ENCODE measurements at places on chromosomes 2 and 18.

DNA sequence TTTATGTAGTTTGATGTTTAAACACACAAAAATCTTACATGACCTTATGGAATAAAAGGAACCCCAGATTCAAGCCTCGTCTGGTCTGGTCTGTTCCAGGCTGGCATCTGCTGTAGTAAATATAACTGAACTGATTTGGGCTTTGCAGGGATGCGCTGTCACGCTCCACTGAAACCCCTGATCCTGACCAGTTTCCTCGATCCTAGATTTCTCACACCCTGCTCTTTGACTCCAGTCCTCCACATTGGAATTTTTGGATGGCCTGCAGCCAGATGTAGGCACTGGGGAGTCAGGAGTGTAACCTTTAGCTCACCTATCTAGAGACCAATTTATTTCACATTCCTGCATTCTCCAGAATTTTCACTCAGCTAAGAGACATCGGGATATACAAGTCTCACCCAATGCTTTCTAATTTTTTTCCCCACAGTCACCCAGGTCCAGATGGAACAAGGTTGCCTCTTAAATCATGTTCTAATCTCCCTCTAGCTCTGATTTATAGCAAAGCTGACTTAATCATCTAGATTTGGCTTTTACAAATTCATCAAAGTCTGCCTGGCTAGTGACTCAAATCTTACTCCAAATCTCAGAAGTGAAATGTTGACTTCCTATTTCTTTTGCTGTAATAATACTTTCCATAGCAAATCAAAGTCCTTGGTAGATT lies 219.6 kb downstream of the CD226 start:
- H3K36me3 ChIP-seq: no peaks in the 10 kb centered on the region
- H3K4me3 ChIP-seq: no peak overlapping the region
- no peak for DNase-seq
- H3K27ac ChIP-seq: no peak overlapping the region
- H3K27me3 ChIP-seq: no peaks in the 10 kb centered on the region

DNA sequence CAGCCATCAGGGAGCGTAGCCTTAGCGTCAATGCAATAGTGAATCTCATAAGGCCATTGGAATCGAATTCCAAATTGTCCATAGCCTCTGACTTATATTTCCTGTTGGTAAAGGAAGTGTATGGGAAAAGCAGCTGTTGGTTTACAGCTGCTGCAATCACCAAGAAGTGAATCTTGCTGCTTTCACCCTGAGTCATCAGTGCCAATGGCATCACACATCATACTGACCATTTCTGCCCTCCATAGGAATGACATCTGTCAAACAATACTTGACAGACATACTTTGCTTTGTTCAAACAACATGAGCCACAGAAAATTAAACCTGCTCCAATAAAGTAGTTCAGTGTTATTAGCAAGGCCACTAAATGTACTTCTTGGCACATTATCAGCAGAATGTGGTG lies 111.2 kb upstream of the KLHL29 start:
- no peak overlapping the region for H3K27ac ChIP-seq
- H3K4me1 ChIP-seq: no peaks in the 10 kb centered on the region
- H3K36me3 ChIP-seq: no peaks in the 10 kb centered on the region
- H3K27me3 ChIP-seq: no peaks in the 10 kb centered on the region
- H3K4me3 ChIP-seq: no peak overlapping the region

GRCh38 chr2:239693761-239694415 lies 293.1 kb upstream of the HDAC4 start:
- no peaks in the 10 kb centered on the region for H3K36me3 ChIP-seq
- DNase-seq: no peak
- no peaks in the 10 kb centered on the region for H3K4me1 ChIP-seq
- no peak overlapping the region for H3K4me3 ChIP-seq

GRCh38 chr2:29374823-29375222 lies 259.6 kb downstream of the CLIP4 start:
- H3K36me3 ChIP-seq: no peaks in the 10 kb centered on the region
- no peaks in the 10 kb centered on the region for H3K27me3 ChIP-seq
- H3K4me3 ChIP-seq: no peak overlapping the region
- no peaks in the 10 kb centered on the region for H3K4me1 ChIP-seq

DNA sequence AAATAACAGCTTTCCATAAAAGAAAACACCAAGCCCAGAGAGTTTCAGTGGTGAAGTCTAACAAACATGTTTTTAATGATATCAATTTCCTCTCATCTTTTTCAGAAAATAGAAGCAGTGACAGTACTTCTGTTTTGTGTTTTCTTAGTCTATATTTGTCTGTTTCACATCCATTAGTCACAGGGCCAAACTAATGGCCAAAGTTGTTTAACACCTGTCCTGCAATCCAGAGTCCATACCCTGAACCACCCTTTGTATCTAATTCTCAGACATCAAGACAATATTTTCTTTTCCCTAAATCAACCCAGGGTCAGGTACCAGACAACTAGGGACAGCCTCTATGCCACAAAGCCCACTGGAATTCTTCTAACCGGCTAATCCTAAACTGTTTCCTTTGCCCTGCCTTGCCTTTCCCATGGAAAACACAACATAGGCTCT lies 25.9 kb downstream of the TMSB10 start:
- peaks cover 10% of the 10 kb centered on the region for H3K4me1 ChIP-seq
- H3K4me3 ChIP-seq: no peak overlapping the region
- no peaks in the 10 kb centered on the region for H3K36me3 ChIP-seq
- H3K27ac ChIP-seq: no peak overlapping the region
- no peaks in the 10 kb centered on the region for H3K27me3 ChIP-seq
- no peak for DNase-seq

GRCh38 chr2:126029316-126029715 lies 626.6 kb upstream of the GYPC start:
- H3K27ac ChIP-seq: no peak overlapping the region
- H3K27me3 ChIP-seq: no peaks in the 10 kb centered on the region
- no peaks in the 10 kb centered on the region for H3K4me1 ChIP-seq
- no peaks in the 10 kb centered on the region for H3K36me3 ChIP-seq
- no peak overlapping the region for H3K4me3 ChIP-seq
- no peak for DNase-seq

- no peaks in the 10 kb centered on the region for H3K4me1 ChIP-seq
- DNase-seq: no peak
- H3K27ac ChIP-seq: no peak overlapping the region
- H3K4me3 ChIP-seq: no peak overlapping the region
These were observed 91.7 kb upstream of the TRIB2 start for GRCh38 chr2:12624905-12625598.

GRCh38 chr2:17791121-17791816 lies 25.0 kb upstream of the MSGN1 start:
- peaks cover 15% of the 10 kb centered on the region for H3K4me1 ChIP-seq
- no peaks in the 10 kb centered on the region for H3K36me3 ChIP-seq
- H3K4me3 ChIP-seq: no peak overlapping the region
- H3K27ac ChIP-seq: no peak overlapping the region

GRCh38 chr2:167253025-167253424 lies 364.7 kb downstream of the XIRP2 start:
- no peaks in the 10 kb centered on the region for H3K4me1 ChIP-seq
- no peak for DNase-seq
- no peaks in the 10 kb centered on the region for H3K36me3 ChIP-seq
- no peak overlapping the region for H3K27ac ChIP-seq

DNA sequence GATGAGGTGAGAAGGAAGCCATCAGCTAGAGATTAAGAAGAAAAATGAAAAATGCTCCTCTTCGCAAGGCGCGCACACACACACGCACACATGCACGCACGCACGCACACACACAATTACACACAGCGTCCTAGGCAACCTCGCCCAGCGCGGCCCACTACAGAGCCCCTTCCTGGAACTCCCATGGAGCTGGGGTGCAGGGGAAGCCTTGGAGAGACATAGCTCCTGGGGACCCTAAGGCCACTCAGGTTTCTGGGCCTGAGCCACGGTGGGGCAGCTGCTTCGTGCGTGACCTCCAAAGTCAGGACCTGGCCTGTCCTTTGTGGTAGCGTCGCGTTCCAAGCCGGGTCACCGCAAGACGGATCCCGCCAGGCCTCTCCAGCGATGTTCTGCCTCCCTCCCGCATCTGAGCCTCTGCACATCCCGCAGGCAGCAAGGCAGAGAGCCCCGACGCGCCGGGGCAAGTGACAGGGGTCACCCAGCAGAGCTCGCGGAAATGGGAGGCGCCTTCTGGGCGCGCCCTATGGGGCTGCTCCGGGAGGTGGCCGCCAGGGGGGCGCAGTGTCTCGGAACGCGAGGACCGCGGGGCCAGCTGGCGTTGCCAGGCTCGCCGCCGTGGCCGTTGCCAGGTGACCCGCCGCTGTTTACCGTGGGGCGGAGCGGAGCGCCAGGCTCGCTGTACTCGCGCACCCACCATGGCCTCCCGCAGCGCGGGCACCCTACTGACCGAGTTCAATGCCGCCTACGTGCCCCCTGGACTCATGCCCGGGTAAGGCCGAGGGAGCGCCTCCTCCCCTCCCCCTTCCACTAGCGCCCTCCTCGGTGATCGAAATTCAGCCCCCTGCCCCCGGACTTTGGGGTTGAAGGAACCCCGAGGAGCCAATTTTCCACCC lies 79.0 kb downstream of the CIB4 start:
- peaks cover 5% of the 10 kb centered on the region for H3K27me3 ChIP-seq
- H3K4me1 ChIP-seq: peaks cover 16% of the 10 kb centered on the region

DNA sequence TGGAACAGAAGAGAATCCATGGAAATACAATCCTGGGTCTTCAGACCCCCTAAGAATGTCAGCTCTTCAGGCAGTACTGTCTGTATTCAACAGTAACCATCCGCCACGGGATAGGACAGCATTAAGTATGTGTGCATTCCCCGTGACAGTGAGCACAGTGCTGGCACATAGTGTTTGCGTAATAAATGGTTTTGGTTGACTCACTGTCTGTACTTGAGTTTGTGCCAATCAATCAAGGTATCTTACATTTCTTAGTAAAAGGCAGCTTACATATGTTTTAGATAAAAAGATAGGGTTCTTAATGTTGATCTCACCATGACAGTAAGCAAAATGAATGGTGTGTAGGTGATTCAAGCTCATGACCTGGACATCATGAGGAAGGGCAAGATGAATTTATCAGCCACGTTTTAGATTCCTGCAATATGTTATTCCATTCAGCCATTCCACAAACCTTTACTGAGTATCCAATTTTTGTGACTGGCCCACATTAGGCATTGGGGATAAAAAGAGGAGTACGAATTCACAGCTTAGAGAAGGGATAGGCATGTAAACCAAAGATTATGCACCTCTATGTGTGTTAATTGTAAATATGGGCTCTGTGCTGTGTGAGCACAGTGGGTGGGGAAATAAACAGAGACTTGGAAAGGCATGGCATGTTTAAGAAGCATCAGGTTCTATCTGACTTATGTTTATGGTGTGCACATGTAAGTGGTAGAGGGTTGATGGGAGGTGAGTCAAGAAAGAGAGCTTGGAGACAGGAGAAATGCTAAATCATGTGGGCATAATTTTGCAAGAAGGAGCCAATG lies 258.8 kb downstream of the SLC8A1 start:
- H3K36me3 ChIP-seq: no peaks in the 10 kb centered on the region
- no peaks in the 10 kb centered on the region for H3K27me3 ChIP-seq
- no peak overlapping the region for H3K4me3 ChIP-seq
- H3K27ac ChIP-seq: no peak overlapping the region

GRCh38 chr18:68480196-68480595 lies 234.7 kb downstream of the TMX3 start:
- no peak overlapping the region for H3K27ac ChIP-seq
- no peak for DNase-seq
- H3K27me3 ChIP-seq: no peaks in the 10 kb centered on the region
- H3K36me3 ChIP-seq: no peaks in the 10 kb centered on the region
- H3K4me3 ChIP-seq: no peak overlapping the region

GRCh38 chr2:100321179-100321865 lies 979 bp downstream of the LONRF2 start:
- H3K27me3 ChIP-seq: peaks cover 11% of the 10 kb centered on the region
- peaks cover 20% of the 10 kb centered on the region for H3K4me1 ChIP-seq
- H3K27ac ChIP-seq: no peak overlapping the region
- peak overlapping the region; percentile 19 for H3K4me3 ChIP-seq
- H3K36me3 ChIP-seq: no peaks in the 10 kb centered on the region

GRCh38 chr2:196259507-196260481 lies 88.4 kb upstream of the STK17B start:
- H3K4me3 ChIP-seq: no peak overlapping the region
- peaks cover 16% of the 10 kb centered on the region for H3K36me3 ChIP-seq
- peaks cover 13% of the 10 kb centered on the region for H3K4me1 ChIP-seq
- DNase-seq: no peak

- H3K27ac ChIP-seq: no peak overlapping the region
- no peak for DNase-seq
- peaks cover 15% of the 10 kb centered on the region for H3K4me1 ChIP-seq
- H3K4me3 ChIP-seq: no peak overlapping the region
- H3K27me3 ChIP-seq: no peaks in the 10 kb centered on the region
These were observed 1.5 kb downstream of the MMADHC start for GRCh38 chr2:149586063-149586462.

GRCh38 chr18:9788140-9788539 lies 80.0 kb downstream of the RAB31 start:
- H3K36me3 ChIP-seq: peaks cover 3% of the 10 kb centered on the region
- DNase-seq: no peak
- H3K27ac ChIP-seq: no peak overlapping the region
- no peak overlapping the region for H3K4me3 ChIP-seq

DNA sequence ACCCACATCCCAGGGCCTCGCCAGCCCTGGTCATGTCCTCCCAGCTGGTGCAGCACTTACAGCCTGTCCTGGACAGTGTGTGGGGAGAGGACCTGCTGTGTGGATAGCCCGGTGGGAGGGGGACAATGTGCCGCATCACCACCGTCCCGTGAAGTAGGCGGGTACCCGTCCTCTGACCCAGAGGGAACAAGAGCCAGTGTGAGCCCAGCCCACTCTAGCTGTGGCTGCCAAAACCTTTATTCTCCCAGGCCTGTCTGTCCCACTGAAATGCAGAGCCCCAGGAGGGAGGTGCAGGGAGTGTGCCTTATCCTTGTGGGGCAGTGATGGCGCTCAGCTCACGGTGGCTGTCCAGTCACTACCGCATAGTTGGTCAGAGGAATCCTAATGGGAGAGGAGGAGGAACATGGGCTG lies 1.7 kb downstream of the TRAF3IP1 start:
- no peak overlapping the region for H3K27ac ChIP-seq
- no peaks in the 10 kb centered on the region for H3K27me3 ChIP-seq
- peaks cover 10% of the 10 kb centered on the region for H3K36me3 ChIP-seq

DNA sequence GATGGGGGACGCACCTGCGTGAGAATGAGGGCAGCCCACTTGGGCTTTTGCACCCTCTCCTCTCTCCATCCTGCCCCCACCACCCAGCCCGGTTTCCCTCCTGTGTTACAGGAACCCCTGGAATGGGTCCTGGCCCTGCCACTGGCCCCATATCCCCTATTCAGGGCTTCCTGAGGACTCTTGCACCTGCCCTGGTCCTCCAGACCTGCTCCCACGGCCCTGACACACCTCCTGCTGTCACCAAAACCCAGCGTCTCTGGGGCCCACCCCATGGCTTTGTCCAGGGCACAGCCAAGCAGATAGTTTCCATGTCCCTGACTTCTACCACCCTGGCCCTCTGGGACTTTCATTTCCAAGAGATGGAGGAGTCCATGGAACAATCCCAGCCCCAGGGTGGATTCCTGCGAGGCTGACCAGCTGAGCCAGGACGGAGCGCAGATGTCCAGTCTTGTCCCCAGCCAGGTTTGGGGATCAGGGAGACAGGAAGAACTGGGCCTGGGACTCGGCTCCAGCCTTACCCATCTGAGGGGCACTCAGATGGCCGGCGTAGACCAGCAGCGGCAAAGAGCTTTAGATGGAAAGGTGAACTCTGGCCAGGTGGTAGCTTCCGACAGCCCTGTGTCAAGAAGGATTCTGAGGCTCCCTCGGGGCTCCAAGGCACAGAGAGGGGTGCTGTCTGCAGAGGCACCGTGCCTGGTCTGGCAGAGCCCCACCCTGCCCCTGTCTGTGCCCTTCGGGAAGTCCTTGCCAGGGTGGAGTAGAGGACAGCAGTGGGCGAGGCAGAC lies 12.0 kb downstream of the GPR35 start:
- no peaks in the 10 kb centered on the region for H3K27me3 ChIP-seq
- DNase-seq: no peak
- H3K36me3 ChIP-seq: no peaks in the 10 kb centered on the region
- H3K4me1 ChIP-seq: no peaks in the 10 kb centered on the region

Data from upper lobe of left lung (tissue), 6 donors.